ENCODE measurements at places on chromosomes 4 and X.

DNA sequence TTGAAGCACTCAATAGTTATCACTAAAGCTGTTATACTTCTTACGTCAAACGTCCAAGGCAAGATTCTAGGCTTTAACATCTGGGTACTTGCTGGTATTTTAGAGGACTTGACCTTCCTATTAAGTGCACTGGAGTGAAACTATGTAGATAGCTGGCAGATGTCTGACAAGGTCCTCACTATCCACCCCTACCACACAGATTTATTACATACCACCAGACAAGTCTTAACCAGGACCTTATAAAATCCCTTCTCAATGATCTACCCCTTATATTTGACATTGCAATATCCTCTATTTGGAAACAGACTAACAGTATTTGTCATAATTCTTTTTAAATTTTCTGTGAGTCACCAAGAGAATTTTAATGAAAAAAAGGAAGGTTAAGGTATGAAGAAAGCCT lies 78.8 kb downstream of the PDGFC start:
- DNase-seq, result no peak

DNA sequence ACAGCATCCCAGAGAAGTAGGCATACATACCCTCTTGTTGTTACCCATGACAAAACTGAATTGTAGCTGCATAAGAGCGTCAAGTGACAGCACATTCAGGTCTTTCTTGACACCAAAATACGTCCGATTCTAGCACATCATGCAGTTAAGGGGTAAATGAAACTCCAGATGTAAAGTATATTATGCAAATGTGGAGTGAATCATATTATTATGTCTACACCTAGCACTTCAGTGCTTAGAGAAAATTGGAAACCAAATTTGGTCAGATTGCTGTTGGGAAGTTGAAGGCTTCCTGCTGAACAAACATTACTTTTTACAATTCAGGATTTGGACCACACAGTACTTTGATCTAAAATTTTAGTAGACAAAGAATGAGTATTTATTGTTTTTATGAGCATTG lies 24.2 kb upstream of the LEF1 start:
- DNase-seq, result no peak

DNA sequence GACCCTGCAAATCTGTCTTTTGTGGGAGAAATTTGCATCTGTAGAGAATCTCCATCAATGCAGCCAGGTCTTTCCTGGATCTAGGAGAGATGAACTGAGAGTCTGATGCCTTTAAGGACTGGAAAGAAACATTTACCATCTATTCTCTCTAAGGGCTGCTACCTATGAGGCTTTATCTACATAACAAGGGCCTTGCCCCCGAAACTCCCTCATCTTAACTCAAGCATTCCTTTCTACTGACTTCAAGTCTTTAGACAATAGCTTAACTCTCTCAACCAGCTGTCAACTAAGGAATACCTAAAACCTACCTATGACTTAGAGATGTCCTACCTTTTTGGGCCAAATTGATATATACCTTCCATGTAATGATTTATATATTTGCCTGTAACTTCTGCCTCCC lies 32.1 kb downstream of the MAGEB17 start:
- peak; percentile 45 for DNase-seq

DNA sequence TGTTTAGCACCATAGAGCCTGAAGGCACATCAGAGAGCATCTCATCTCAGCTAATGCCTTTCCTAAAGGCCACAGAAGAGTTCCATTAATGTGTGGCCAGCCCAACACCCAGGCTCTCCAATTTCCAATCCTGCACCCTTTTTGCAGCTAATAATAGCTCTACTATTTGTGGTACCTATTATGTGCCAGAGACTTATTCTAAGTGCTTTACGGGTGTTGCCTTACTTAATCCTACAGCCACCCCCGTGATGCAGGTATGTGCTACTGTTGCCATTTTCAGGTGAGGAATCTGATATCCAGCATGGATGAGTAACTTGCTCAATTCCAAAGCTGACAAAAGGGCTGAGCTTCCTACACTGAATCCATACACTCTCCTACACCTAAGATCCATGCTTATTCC lies 217.6 kb upstream of the GALNT7 start:
- no peak for DNase-seq

DNA sequence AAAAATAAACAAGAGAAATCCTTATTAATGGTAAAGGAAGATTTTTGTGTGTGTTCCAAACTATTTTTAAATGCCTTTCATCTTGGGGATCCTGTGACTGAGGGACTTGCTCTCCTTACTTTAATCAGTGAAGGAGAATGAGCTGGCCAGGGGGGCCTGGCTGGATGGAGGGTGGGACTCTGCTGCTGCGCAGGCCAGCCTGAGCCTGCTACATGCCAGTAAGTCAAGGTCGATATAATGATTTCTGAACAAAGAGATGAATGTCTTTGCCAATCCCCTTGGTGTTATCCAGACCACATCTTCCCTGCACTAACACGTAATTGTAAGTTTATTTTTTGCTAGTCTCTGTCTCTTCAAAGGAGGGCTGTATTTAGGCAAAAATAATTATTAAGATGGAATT lies 1679.2 kb upstream of the TENM3 start:
- DNase-seq, result no peak

DNA sequence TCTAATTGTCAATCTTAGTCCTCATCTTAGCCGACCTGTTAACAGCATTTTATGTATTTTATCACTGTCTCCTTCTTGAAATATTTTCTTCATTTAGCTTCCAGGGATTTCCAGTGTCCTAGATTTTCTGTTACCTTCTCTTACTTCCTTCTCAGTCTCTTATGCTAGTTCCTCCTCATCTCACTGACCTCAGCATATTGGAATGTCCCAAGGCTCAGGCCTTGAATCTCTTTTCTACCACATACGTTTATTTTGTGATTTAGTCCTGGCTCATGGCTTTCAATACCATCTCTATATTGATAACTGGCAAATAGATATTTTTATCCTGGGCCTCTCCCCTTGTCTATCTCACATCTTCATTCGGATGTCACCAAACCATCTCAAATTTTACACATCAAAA lies 61.1 kb downstream of the IQCM start:
- no peak for DNase-seq

- no peak for DNase-seq
Measured at GRCh38 chrX:30060718-30061117, 154.6 kb upstream of the MAGEB2 start.

DNA sequence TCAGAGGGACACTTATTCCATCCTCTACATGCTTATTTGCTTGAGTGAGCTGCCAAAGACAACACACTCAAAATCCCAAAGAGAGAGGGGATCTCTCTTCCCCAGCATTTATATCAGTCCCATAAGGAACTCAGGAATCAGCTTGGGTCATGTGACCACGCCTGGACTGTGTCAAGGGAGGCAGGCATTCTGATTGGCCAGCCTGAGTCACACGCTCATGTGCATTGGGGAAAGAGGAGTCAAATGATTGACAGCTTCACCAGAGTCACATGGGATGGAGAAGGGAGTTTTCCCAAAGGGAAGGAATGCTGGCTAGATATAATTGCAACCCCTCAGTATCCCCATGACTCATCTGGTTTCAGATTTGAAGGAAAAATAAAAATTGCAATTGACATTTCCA lies 49.0 kb downstream of the RWDD4 start:
- no peak for DNase-seq

GRCh38 chr4:123696687-123697086 lies 300.1 kb downstream of the SPRY1 start:
- DNase-seq, result no peak

GRCh38 chr4:142314686-142315085 lies 531.4 kb downstream of the INPP4B start:
- DNase-seq, result no peak

- peak; percentile 78 for DNase-seq
Measured at GRCh38 chrX:101051549-101052302, at the start of gene TRMT2B. Gene TRMT2B, minus strand, starts transcription at chrX:101052111. Its CDS starts 9,822 bp downstream, at chrX:101042289.

DNA sequence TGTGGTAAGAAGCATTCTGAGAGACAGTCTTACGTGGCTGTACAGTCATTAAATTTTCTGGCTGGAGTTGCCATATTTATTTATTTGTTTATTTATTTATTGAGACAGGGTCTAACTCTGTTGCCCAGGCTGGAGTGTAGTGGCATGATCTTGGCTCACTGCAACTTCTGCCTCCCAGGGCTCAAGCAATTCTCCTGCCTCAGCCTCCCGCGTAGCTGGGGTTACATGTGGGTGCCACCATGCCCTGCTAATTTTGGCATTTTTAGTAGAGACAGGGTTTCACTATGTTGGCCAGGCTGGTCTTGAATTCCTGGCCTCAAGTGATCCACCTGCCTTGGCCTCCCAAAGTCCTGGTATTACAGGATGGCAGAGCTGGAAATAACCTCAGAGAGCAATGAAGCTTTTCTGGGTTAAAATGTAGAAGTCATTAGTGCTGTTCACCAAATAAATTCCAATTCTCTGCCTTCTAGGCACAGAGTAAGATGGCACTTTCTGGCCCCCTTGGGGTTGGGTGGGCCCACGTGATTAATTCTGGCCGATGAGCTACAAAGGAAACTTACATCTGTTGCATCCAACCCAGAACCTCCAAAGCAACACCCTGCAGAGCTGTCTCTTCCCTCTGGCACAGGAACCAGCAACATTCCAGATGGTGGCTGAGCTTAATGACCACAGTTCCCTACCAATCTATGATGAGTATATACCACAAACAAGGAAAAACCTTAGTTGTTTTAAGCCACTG lies 4.5 kb downstream of the MRFAP1 start:
- no peak for DNase-seq

- no peak for DNase-seq
Measured at GRCh38 chr4:23728393-23728792, 161.5 kb downstream of the PPARGC1A start.

DNA sequence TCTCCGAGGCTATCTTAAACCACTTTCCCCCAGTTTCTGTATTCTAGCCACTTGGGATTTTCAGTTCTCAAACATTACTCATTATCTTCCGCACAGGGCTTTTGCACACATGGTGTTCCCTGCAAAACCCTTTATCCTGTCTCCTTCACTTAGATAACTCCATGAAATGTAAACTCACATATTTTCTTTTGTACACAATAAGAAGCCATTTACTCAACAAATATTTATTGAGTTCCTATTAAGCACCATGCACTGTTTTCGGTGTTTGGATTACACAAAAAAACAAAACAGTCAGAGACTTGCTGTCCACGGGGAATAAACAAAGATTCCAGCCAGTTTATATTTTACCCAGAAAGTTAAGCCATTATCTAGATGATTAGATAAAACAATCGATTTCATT lies 42.5 kb upstream of the UNC5C start:
- no peak for DNase-seq

- no peak for DNase-seq
Measured at GRCh38 chr4:38529189-38530115, 134.5 kb upstream of the KLF3 start.

- no peak for DNase-seq
Measured at GRCh38 chr4:141789716-141790115, 153.3 kb downstream of the IL15 start.

DNA sequence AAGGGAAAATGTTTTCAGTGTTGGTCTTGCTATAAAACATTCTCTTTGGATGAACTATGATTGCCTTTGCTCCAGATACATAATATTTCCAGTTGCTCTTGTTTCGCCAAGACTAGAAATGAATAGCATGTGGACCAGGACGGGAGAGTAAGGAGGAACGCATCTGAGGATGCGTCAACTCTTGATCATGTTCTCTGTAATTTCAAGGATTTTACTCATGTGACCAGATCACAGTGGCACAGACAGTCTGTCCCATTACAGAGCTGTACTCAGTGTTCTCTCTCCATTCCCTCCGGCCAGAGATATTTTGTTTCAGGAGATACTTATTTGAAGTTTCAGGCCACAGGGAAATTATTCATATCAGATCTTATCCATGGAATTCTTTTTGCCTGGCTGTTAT lies 266.6 kb downstream of the MID1IP1 start:
- no peak for DNase-seq

DNA sequence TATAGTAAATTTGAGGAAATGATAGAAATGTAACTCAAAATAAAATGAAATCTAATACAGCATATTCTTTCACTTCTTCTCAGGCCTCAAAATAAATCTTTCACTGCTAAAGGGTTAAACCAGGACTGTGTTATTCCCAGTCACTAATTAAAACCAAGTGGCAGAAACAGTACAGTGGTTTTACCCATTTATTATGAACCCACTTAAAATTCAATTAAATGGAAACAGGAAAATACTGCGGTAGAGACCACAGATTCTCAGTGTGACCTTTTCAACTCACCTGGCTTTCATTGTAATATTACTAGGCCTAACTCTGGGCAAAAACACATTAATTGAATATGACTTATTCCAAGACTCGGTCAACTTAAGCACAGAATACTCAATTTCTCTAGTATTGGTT lies 176.5 kb upstream of the DKK2 start:
- DNase-seq, result no peak

DNA sequence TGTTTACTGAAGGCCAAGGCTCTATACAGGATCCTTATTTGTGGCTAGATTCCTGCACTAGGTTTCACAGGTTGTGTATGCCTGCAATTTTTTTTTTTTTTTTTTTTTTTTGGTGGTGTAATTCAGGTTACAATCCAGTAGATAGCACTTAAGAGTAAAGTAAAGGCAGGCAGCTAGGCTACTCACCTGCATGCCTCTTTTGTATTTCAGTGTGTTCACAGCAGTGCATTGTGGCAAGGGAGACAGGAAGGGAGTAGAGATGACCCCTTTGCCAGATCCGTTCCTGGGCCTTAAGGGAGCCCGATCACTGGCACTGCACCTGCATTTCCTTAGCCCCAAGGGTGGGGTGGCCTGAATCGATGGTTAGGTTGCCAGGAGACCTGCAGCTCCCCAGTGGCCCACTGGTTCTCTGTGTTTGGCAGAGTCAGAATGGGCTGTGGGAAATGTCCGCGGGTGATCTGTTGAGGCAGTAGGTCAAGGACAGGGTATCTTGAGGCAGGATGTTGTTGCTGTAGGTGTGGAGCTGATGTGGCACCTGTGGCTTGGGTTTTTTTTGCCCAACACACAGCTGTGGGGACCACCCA lies 374.9 kb upstream of the AADAT start:
- peak; percentile 29 for DNase-seq

GRCh38 chr4:152307669-152308068 lies 228.2 kb downstream of the FBXW7 start:
- no peak for DNase-seq

DNA sequence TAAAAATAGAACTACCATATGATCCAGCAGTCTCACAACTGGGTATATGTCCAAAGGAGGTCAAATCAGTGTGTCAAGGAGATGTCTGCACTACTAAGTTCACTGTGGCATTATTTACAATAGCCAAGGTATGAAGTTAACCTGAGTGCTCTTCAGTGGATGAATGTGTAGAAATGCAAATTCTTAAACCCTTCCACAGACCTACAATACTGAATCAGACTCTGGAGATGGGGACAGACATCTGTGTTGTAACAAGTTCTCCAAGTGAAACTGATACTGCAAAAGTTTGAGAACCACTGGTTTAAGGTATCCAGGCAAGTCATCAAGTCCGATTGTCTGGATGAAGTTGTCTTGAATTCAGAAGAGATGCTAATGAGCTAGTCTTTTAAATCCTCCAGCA lies 38.5 kb downstream of the SMAD1 start:
- DNase-seq, result no peak

DNA sequence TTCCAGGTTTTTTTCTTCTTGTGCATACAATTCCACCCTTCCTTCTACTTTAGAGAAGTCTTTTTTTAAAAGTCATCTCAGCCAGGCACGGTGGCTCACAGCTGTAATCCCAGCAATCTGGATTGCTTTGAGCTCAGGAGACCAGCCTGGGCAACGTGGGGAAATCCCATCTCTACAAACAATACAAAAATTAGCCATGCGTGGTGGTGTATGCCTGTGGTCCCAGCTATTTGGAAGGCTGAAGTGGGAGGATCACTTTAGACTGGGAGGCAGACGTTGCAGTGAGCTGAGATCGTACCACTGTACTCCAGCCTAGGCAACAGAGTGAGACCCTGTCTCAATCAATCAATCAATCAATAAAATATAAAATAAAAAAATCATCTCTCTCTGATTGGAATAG lies 14.8 kb downstream of the ELOVL6 start:
- DNase-seq, result no peak

GRCh38 chrX:1451661-1452515 lies 821 bp downstream of the ASMTL start:
- peak; percentile 28 for DNase-seq

Measured in H9 (cell line).